ENCODE measurements at places on chromosomes 11 and 22. TPM values are rescaled to one million over a fixed set of nuclear protein-coding genes. Genes with fewer than 3 reads are reported as not detected.

SDF2L1 gene
- total RNA-seq = 38.6 TPM

QSER1 gene
- 11.2 TPM for total RNA-seq

CDC45 gene
- total RNA-seq = 111 TPM

DNA sequence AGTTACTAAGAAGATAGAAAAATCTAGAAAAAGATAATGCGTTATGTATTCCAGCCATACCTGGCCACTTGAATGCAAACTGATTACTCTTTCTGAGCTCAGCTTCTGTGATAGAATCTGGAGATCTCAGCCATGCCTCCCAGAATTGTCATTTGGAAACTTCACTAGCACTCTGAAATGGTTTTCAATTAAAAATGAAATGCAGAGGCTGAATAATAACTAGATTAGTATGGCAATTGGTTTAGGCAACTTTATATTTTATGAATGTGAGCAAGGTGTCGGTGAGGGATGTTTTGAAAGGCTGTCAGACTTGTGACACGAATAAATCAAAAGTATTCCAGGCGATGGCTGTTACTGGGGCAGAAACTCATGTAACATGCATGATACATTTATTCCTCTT lies 128.8 kb upstream of the SORL1-AS1 start:
- H3K4me1 ChIP-seq = peaks cover 24% of the 10 kb centered on the region
- peaks cover 66% of the 10 kb centered on the region for H3K36me3 ChIP-seq
- no peaks in the 10 kb centered on the region for H3K27me3 ChIP-seq
- peak overlapping the region; percentile 87 for H3K27ac ChIP-seq
- no peak for DNase-seq
- no peak overlapping the region for H3K4me3 ChIP-seq

DNA sequence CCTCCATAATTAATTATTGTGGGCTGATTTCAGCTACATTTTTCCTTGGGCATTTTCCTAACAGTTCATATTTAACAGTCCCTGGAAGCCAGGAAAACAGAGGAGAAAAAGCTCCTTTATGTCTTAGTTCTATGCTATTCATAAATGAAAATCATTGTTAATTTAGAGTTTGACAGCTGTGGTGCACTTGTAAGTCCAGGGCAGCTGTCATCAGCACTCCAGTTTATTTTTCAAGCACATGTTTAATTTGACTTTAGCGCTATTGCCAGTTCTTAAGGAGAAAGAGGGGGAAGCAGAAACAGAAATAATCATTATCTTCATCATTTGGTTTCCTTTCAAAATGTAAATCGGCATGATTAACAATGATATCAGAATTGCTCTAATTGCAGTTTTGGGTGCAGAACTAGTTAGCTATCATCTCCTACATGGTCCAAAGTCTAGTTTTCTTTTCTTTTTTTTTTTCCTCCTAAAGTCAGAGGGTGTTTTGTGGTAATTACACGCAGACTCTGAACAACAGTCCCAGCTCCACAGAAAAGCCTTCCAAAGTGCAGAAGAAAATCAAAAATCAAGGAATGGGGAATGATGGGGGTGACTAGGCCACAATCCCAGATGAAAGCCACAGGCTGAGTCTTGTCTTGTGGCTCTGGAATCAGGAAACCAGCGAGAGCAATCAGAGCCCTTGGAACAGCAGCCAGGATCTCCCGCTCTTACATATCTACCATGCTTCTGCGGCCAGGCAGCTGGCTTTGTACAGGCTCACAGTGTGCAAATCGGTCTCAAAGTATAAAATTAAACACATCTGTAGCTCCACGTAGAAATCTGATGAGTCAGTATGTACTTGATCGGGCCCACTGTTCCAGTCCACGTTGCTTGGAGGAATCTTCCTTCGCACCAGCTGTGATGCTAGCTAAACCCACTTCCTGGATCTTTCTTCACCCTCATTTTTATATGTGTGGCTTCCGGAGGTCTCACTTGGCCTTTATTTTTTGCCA lies 91.9 kb downstream of the SPON1 start:
- DNase-seq = peak; percentile 39
- H3K4me1 ChIP-seq = peaks cover 22% of the 10 kb centered on the region
- no peaks in the 10 kb centered on the region for H3K36me3 ChIP-seq
- no peaks in the 10 kb centered on the region for H3K27me3 ChIP-seq
- H3K4me3 ChIP-seq = no peak overlapping the region

- H3K27me3 ChIP-seq = no peaks in the 10 kb centered on the region
- DNase-seq = no peak
- H3K36me3 ChIP-seq = peaks cover 6% of the 10 kb centered on the region
- no peak overlapping the region for H3K27ac ChIP-seq
- H3K4me1 ChIP-seq = no peaks in the 10 kb centered on the region
These were observed 34.4 kb downstream of the CCDC34 start for GRCh38 chr11:27328614-27329013.

DNA sequence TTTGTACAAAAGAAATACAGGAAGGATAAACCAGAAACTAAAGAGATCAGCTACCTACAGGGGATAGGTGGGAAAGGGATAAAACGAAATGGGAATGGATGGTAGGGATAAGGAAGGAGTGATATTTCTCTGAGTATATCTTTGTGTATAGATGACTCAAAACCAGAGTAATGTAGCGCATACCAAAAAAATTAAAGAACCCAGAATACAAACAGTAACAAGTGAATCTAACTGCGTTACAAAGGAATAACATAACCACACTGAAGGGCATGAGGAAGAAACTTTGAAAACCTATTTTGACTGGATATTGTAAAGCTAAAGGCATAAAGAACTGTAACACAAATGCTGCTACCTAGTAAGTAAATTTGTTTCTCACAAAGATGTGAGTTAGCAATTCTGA lies 37.9 kb downstream of the MAPK1 start:
- no peaks in the 10 kb centered on the region for H3K27me3 ChIP-seq
- H3K4me1 ChIP-seq = peaks cover 67% of the 10 kb centered on the region
- no peak overlapping the region for H3K4me3 ChIP-seq
- no peaks in the 10 kb centered on the region for H3K36me3 ChIP-seq

GRCh38 chr11:35146074-35146521 lies 7.1 kb downstream of the CD44 start:
- H3K27ac ChIP-seq = peak overlapping the region; percentile 97
- H3K4me3 ChIP-seq = peak overlapping the region; percentile 93
- DNase-seq = peak; percentile 94

DNA sequence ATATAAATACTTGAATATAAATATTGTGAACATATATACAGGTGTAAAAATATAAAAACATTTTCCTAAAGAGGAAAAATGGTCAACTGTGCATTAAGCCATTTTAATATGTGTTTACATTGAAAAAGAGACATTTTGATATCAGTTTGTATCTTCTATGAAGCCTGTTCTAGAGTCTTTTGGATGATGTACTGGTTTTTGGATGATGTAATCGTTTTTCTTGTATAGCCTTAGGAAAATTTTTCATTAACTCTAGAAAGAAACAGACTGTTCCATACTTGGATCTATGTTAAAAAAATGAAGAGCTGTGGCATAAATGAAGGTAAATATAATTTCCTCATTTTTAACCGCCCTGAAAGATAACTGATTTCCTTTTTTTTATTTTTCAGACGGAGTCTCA lies 39.6 kb upstream of the RDX start:
- no peak for DNase-seq
- peaks cover 16% of the 10 kb centered on the region for H3K4me1 ChIP-seq
- H3K27me3 ChIP-seq = no peaks in the 10 kb centered on the region
- no peak overlapping the region for H3K27ac ChIP-seq
- no peak overlapping the region for H3K4me3 ChIP-seq

- no peak overlapping the region for H3K27ac ChIP-seq
- H3K4me1 ChIP-seq = peaks cover 31% of the 10 kb centered on the region
- peak overlapping the region; percentile 71 for H3K4me3 ChIP-seq
- DNase-seq = peak; percentile 64
- no peaks in the 10 kb centered on the region for H3K36me3 ChIP-seq
- no peaks in the 10 kb centered on the region for H3K27me3 ChIP-seq
These were observed 541 bp downstream of the MICAL2 start for GRCh38 chr11:12110714-12111548.

DNA sequence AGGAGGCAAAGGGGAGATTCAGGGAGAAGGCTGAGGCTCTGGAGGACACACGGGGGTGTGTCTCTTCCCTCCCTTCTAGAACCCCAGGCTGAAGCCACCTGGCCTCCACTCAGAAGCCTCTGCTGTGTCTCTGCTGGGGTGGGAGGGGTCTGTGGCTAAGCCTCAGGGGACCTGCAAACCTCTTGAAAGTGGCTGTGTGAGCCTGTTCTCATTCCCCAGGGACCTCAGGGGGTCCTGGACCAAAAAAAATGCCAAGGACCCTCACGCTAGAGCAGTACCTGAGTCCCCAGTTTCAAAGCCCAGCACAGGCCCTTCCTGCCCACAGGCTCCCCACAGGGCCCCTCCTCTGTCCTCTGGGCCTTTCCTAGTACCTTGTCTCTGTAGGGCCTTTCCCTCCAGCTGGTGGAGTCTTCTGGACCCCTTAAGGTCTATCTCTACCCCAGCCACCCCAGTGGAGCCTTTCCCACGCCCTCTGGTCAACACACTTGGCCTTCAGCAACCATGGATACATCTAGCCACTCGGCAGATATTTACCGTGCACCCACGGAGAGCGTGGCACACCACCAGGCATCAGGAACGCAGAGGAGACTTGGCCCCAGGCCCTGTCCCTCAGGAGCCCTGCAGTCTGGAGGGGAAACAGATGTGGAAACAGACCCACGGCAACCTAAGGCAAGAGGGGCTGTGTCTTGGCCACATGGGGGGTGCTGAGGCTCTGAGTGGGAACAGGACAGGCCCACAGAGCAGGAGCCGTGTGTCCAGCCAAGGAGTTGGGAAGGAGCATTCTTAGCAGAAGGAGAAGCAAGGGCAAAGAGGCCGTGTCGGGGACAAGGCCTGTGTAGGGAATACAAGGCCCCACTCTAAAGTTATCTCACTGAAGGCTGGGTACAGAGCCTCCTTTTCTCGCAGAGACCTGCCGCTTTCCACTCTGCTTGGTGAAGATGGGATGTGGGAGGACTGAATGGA lies 18.5 kb downstream of the PLA2G6 start:
- no peak overlapping the region for H3K27ac ChIP-seq
- H3K36me3 ChIP-seq = peaks cover 18% of the 10 kb centered on the region
- DNase-seq = no peak
- H3K27me3 ChIP-seq = no peaks in the 10 kb centered on the region
- H3K4me3 ChIP-seq = no peak overlapping the region
- H3K4me1 ChIP-seq = peaks cover 5% of the 10 kb centered on the region

GRCh38 chr22:46813816-46814597 lies 51.6 kb downstream of the TBC1D22A start:
- no peaks in the 10 kb centered on the region for H3K27me3 ChIP-seq
- no peak for DNase-seq
- peaks cover 45% of the 10 kb centered on the region for H3K36me3 ChIP-seq
- no peak overlapping the region for H3K4me3 ChIP-seq
- peaks cover 32% of the 10 kb centered on the region for H3K4me1 ChIP-seq

GRCh38 chr22:28544431-28544868 lies 135.2 kb downstream of the TTC28 start:
- DNase-seq = no peak
- H3K27ac ChIP-seq = no peak overlapping the region
- no peaks in the 10 kb centered on the region for H3K4me1 ChIP-seq
- no peaks in the 10 kb centered on the region for H3K36me3 ChIP-seq

- no peak overlapping the region for H3K4me3 ChIP-seq
- H3K27me3 ChIP-seq = no peaks in the 10 kb centered on the region
- no peaks in the 10 kb centered on the region for H3K4me1 ChIP-seq
- H3K27ac ChIP-seq = no peak overlapping the region
These were observed 46.8 kb downstream of the APIP start for GRCh38 chr11:34869425-34869824.

GRCh38 chr11:40987776-40988435 lies 471.5 kb downstream of the LRRC4C start:
- H3K4me1 ChIP-seq = no peaks in the 10 kb centered on the region
- no peak for DNase-seq
- no peaks in the 10 kb centered on the region for H3K36me3 ChIP-seq
- H3K27me3 ChIP-seq = no peaks in the 10 kb centered on the region
- H3K4me3 ChIP-seq = no peak overlapping the region
- H3K27ac ChIP-seq = no peak overlapping the region

DNA sequence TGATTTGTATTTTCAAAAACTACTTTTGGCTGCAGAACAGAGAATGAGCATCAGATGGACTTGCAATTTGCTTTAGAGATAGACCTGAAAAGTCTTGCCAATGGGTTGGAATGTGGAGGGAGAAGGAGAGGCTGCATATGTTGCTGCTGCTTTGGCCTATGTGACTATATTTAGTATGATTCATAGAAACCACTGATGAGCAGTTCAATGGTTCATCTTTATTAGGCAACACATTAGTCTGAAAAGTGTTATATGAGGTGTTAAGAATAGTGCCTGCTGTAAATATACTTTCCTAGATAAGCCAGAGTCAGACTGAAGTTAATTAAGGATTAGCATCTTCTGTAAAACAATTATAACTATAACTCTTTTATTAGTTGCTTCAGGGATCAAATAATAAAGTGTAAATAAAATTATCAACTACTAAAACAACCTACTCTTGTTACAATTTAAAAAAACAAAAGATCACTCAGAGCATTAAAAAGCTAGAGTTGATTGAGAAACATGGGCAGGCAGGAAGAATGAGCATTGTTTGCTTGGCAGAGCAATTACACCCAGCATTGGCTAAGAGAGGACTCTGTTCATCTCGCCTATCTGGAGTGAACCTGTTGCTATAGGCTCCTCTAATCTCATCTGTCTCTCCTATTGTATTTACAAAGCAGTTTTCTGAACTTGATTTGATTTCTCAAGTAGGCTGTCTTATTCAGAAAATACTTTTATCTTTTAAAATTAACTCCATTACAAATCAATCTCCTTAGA lies 36.3 kb downstream of the HORMAD2 start:
- no peak for DNase-seq
- peaks cover 6% of the 10 kb centered on the region for H3K27me3 ChIP-seq
- no peak overlapping the region for H3K4me3 ChIP-seq

DNA sequence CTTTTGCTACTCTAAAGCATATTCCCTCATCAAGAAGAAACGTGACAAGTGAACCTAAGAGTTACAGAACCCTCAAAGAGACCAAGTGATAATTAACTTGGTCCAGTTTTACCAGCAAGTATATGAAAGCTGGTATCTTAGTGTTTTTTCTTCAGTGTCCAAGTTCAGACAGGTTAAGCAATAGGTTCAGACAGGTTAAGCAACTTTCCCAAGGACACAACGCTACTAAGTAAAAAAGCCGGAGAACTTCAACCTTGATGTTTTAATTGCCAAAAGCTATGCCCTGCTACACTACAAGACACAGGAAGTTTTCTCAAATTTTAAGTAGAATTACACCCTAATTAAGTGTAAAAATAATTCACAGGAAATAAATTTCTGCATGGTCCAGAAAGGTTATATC lies 30.0 kb upstream of the ARHGAP32 start:
- H3K4me3 ChIP-seq = no peak overlapping the region
- H3K36me3 ChIP-seq = peaks cover 13% of the 10 kb centered on the region
- no peak for DNase-seq
